Stimulated activated CD8-positive, alpha-beta memory T cell treated with anti-CD3 and anti-CD28 coated beads, Interleukin-2, amount 100 ng/mL, for 48 hours (primary cell): ENCODE measurements at places on chromosomes 6 and 20.

DNA sequence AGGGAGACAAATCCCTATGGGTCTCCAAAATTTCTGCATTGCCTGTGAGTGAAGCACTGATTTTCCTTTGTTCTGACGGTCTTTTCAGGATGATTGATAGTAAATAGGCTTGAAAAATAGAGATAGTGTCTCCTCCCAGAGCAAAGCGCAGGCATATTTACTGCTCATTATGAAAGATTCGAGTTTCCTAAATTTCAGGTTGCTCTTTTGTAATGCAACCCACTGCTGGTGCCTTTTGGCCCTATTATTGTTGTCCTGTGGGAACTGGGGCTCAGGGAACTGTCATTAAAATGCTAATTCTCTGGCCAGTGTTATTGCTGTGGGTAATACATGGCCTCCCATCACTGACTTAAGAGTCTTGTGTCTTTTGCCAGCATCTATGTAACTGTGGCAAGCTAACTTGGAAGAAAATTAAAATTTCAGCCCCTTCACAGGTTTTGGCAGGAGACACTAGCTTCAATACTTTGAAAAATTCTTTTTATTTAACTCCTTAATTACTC, 754.1 kb upstream of the MAP3K7 start:
- no peak for DNase-seq

- DNase-seq = no peak
These were observed 505.5 kb downstream of the PRIM2 start for GRCh38 chr6:57822896-57823358.

DNA sequence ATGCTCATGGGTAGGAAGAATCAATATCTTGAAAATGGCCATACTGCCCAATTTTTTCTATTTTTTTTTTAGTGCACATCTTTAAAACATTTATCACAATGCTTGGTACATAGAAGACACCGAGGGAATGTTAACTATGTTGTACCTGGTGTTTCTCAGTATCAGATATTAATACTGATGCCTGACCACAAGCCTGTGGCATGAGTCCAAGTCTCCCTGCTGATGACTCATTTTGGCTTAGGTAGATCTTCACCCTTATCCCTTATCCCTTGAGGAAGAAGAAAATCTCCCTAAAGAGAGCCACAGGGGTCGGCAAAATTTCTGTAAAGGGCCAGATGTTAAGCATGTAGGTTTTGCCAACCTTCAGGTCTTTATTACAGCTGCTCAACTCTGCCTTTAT, 14.5 kb downstream of the CD109 start:
- DNase-seq = no peak

GRCh38 chr6:87444362-87444761, 28.4 kb upstream of the SLC35A1 start:
- no peak for DNase-seq

DNA sequence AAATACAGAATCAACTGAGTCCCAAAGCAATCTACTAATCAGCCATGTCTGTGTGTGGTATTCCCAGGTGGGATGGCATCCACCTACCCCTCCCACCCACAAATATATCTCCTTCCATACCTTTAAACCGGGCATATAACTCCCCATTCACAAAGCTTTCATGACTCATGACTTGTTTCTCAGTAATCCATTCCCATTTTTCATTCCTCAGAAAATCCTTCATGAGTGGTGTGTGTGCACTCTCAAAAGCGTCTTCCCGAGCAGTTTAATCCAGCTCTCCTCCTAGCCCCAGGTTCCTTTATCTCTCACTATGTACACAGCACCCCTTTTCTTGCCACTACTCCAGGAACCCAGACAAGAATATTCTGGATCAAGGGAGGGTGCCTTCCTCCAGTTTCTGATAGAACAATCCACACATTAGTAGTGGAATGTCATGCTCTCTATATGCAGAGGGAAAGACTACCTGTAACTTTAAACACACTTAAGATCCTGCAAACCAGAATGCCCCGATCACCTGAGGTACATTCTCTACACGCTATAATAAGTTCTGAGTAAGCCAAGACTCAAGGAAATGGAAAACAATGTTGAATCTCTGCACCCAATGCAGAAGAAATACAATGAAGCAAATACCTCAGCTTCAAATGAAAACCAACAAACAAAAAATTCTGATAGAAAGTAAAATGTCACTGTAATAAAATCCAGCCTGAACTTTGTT, 55.7 kb upstream of the IPCEF1 start:
- DNase-seq = no peak

- no peak for DNase-seq
These were observed 175.7 kb upstream of the SULF2 start for GRCh38 chr20:47960769-47961541.

- DNase-seq = peak; percentile 52
These were observed 46.2 kb downstream of the SLC22A23 start for GRCh38 chr6:3410385-3411360.

- no peak for DNase-seq
These were observed 17.5 kb upstream of the MYCT1 start for GRCh38 chr6:152680151-152680550.

- DNase-seq = no peak
These were observed 74.0 kb downstream of the GRM4 start for GRCh38 chr6:34071884-34072379.

GRCh38 chr6:130766239-130767144, 60.7 kb upstream of the SMLR1 start:
- DNase-seq = no peak

DNA sequence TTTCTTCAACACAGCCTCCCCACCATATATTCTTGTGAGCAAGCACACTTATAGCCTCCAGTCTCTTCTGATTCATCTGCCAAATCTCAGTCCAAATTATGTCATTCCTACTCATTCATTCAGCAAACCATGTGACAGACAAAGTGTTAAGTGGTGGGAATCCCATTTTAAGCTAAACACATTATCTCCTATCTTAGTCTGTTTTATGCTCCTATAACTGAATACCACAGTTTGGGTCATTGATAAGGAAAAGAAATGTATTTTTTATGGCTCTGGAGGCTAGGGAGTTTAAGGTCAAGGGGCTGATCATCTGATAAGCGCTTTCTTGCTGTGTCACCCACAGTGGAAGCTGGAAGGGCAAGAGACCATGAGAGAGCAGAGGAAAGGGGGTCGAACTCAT, 23.9 kb upstream of the SMIM13 start:
- DNase-seq = no peak

- no peak for DNase-seq
These were observed 57.0 kb upstream of the FRMD1 start for GRCh38 chr6:168136001-168136400.

DNA sequence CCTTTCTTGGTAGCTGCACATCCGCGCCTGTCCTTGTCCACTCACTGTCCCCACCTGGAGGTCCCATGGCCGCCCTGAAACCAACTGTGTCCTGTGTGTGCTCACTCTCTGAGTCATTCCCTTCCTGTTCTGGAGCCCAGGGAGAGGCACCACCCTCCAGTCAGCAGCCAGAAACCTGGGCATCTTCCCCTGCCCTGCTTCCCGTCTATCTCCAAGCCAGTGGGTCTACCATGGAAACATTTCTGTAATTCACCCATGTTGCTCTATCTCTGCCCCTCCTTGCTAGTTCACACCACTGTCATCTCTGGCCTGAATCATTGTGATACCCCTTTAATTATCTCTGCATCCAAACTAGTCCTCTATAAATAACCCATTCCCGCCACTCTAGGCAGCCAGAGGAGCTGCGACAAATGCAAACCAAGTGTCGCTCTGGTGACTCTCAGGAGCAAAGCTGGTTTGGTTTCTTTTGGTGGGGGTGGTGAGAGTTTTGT, 28.8 kb upstream of the SYNJ2 start:
- no peak for DNase-seq

GRCh38 chr6:108562503-108562993, 1.8 kb downstream of the FOXO3 start:
- DNase-seq = no peak

- no peak for DNase-seq
These were observed 90.0 kb upstream of the IFNGR1 start for GRCh38 chr6:137309078-137309762.

- no peak for DNase-seq
These were observed 2.9 kb downstream of the FOXP4 start for GRCh38 chr6:41548841-41549642.

GRCh38 chr20:13166011-13166410, 55.1 kb upstream of the ISM1 start:
- no peak for DNase-seq

- DNase-seq = no peak
These were observed 29.0 kb downstream of the L3MBTL3 start for GRCh38 chr6:130047088-130047995.

DNA sequence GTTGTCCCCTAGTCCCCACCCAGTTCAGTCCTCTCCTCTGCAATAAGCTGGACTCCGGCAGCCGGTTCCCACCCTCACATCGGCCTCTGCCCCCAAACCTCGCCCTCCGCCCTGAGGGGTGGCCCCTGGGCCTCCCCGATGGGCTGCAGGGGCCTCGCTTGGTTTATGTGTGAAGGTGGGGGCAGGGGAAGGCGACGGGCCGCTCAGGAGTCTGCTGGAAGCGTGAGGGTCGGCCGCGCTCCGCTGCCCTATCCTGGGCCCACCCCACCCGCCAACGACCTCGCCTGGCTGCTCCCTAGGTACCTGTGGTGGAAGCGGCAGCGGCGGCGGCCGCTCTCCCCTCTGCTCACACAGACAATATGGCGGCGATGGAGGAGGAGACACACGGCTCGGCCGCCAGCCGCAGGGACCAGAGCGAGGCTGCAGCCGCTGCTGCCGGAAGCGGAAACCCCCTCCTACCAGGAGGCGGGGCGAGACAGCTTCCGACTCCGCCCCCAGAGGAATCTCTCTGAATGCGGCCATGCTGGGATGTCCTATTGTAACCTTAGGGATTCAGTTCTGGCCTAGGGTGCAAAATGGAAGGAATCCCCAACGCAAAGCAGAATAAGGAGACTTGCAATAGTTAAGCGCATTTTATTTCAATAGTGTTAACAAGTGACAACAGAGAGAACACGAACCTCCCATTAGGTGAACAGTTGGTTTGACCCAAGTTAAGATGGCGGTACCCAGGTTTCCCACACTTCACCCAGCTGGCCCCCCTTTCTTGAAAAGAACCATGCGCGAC, at the start of gene CSNK2A1:
CSNK2A1 (minus strand) TSS at position 422 of the 784 bp plus-strand sequence. CDS start 35,239 bp downstream, outside the sequence.
- peak; percentile 89 for DNase-seq

GRCh38 chr6:52927451-52927850, 18.0 kb upstream of the GSTA3 start:
- DNase-seq = no peak
